ENCODE measurements at places on chromosomes 13 and 19.

GRCh38 chr13:70945506-70945905 is 837.3 kb upstream of the KLHL1 start:
- no peak for DNase-seq

DNA sequence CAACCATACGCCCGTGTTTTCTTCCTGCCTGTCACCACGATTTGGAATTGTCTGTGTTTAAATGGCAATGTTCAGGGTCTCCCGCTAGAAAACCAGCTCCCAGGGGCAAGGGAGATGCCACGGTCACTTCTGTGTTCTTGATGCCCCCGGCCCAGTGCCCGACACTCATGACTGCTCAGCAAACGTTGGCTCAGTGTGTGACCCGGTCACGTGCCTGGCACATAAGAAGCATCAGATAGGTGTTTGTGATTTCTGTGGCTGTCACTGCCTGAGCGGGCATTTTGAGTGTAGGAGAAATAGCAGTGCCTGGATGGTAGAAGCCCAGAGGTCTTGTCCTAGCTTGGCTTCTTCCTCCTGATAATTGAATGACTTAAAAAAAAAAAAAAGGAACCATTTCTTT is 15.5 kb downstream of the HDGFL2 start:
- no peak for DNase-seq

DNA sequence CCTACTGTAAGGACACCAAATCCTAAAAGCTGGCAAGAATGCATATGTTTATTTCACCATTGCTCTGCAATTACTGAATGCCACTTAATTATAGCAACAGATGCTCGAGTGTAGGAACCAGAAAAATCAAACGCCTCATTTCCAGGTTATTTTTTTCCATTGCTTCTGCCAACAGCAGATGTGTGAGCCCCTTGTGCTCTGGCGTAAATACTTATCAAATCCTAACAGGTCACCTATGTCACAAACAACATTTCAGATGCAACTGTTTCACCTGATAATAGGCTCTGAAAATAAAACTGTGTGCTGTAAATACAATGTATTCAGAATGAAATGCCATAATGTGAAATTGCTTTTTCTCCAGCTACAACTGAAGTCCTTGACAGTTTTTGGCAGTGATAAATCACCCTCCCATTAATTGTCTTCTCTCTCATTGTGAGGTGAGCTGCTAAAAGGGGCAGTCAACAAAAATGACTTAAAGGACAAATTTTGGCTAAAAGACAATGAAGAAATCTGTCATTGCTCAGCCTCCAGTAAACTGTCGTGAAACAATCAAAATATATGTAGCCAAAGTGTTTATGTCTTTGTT is 344.0 kb downstream of the DACH1 start:
- DNase-seq, result no peak

- no peak for DNase-seq
Observed at GRCh38 chr13:111325941-111326620, 5.6 kb downstream of the TEX29 start.

GRCh38 chr19:34818270-34818669 is 45.3 kb upstream of the ZNF599 start:
- DNase-seq, result no peak

- no peak for DNase-seq
Observed at GRCh38 chr13:104085611-104086010, 1019.4 kb upstream of the SLC10A2 start.

GRCh38 chr13:93777504-93777903 is 550.9 kb downstream of the GPC6 start:
- DNase-seq, result no peak

Measured in GM19239 (cell line).